G401 (cell line): ENCODE measurements at places on chromosomes 7 and 10. TPM values are rescaled to one million over a fixed set of nuclear protein-coding genes. Genes with fewer than 3 reads are reported as not detected.

- no peak for DNase-seq
Observed at GRCh38 chr10:8255301-8255700, 200.8 kb downstream of the GATA3 start.

The SVOPL gene
- total RNA-seq = not detected in 2 replicates

The GFRA1 gene
- 0.37 and 1.1 TPM in 2 replicates for total RNA-seq

- DNase-seq = no peak
Observed at GRCh38 chr7:127793582-127793981, 141.6 kb downstream of the SND1 start.

DNA sequence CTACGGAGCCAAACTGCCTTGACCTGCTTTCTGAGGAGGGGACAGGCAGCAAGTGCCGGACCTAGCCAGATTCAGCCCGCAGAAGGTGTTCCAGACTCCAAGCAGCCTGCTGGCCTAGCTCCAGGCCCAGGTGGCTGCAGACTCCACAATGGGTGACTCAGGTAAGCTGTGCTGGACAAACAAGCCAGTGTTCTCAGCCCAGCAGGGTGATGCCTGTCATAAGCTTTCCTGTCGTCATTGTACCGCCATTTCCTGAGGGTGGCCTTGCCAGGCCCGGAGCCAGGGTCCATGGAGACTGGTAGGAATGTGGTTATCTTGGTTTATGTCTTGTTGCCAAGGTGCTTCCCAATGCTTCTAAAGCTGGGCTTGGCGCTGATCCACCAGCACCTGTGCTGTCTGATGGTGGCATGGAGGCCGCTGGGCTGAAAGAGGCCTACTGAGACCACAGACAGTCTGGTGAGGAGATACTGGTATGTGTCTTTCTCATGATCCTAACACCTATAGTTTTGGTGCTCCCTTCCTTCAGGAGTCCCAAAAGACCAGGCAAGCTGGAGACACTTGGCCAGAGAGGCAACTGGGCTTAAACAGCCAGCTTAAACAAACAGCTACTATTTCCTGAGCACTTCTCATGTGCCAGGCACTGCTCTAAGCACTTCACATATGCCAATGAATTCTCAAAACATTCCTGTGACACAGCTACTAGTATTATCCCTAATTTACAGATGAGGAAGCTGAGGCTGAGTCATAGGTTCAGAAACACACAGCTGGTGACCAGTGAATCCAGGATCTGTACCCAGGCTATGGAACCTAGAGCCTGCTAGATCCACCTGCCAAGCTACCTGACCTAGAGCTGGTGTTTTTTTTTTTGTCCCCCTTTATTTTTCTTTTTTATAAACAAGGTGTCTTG, 42.0 kb downstream of the ZC3HC1 start:
- peak; percentile 85 for DNase-seq

- no peak for DNase-seq
Observed at GRCh38 chr7:10083766-10084165, 889.9 kb upstream of the PHF14 start.

GRCh38 chr7:4144811-4145510, 537.1 kb upstream of the FOXK1 start:
- no peak for DNase-seq

The OPN1SW gene
- total RNA-seq = not detected in 2 replicates

The ITIH5 gene
- 3.0 TPM in 1 of 2 replicates, not detected in the other for total RNA-seq

GRCh38 chr10:6148251-6148701, 54.5 kb upstream of the PFKFB3 start:
- DNase-seq = no peak

GRCh38 chr10:133324198-133324792, 12.4 kb downstream of the CALY start:
- peak; percentile 43 for DNase-seq

DNA sequence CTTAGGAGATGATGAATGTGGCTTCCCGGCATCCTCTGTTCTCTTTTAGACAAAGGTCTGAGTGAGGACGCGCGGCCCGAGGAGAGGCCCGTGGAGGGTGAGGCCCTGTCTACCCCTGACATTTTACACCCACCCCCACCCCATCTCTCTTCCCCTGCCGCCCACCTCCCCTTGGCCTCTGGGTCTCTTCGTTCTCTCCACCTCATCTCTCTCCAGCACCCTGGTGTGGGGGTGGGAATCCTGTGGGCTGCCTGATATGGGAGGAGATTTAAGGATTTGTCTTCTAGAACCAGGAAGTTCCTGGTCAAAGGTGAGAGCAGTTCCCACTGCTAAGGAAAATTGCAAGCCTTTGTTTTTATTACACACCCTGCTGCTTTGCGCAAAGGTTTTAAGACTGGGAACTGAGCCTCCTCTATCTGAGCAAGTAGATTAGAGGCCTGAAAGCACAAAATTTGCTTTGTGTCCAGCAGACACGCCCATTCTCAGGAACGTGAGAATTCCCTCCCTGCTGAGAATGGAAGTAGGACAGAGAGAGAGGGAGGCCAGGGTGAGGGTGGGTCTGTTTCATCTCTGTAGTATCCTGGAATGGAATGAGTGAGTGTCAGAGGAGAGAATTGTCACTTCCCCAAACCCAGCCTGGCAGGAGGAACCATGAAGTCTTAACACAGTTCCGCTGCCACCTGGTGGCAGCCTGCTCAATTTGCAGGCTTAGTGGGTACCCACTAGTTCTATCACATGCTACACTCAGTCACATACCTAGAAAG, 91.2 kb downstream of the GTF2IRD1 start:
- DNase-seq = peak; percentile 6

- DNase-seq = no peak
Observed at GRCh38 chr7:41244246-41244645, 458.6 kb downstream of the INHBA start.

DNA sequence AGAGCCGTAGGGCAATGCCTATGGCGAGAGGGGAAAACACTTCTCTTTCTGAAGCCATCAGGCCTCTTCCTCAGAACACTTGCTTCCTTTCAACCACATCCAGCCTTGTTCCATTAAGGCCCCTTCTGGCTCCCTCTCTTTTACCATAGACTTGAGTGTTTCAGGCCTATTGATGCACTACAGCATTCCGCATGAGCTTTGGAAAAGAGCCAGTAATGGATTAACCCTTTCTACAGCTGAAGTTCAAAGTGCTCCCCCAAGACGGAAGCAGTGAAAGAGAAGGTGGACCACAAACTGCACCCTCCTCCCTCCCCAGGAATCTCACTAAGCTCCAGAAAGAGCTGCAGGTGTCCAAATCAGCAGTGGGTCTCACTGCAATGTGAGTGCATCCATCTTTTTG, 102.7 kb upstream of the C7orf33 start:
- DNase-seq = no peak

DNA sequence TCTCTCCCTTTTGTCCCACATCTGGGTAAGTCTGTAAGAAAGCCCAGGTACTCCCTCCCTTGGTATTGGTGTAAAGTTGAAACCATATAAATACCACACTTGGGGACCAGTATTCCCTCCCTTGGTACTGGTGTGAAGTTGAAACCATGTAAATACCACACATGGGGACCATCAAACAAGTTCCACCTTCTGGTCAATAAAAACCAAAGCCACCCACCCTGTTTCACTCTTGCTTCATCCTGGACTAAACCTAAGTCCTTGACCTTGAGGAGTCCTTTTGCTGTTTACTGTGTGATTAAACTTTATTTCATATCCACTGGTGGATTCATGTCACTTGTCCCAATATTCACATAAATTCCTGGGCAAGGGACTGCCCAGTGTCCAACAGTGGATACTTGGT, 8.4 kb downstream of the P4HA1 start:
- DNase-seq = no peak

GRCh38 chr10:104580321-104580720, 60.8 kb upstream of the SORCS3 start:
- DNase-seq = peak; percentile 5

The C10orf62 gene
- 0.24 TPM in 1 of 2 replicates, not detected in the other for total RNA-seq

GRCh38 chr10:17418249-17418648, 36.1 kb downstream of the ST8SIA6 start:
- no peak for DNase-seq

DNA sequence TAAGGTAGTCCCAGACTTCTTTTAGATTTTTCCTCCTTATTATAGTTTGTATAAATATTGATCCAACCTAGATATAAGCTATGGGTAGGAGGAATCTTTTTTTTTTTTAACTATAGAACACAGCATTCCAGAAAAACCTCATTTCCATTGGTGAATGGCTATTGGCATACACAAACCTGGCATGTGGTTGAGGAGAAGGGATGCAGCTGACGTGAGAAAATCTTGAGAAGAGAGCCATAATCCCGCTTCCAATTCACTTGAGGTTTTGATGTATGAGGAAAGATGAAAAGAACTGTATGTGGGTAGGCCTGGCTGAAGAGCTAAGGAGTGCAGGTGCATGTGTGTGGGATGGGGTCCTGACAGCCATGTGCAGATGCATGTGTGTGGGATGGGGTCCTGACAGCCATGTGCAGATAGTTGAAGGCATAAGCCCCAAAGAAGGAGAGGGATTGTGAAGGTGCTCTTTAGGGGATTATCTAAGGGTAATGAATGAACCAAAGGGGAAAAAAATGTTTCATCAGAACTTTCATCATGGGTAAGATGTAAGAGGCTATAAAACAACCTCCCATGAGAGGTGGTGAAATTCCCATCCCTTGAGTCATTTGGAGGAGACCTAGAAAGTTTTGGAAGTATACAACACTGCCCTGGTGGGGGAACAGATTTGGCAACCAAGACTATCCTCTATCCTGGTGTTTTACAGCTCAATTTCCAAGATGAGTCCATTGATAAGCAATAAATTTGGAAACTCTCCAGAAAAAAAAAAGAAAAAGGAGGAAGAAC, 3.8 kb upstream of the PKD2L1 start:
- DNase-seq = no peak

GRCh38 chr10:70887804-70888800, at the start of gene PCBD1:
PCBD1 (minus strand) TSS chr10:70888565; CDS start chr10:70888533, 32 bp downstream.
- peak; percentile 80 for DNase-seq

GRCh38 chr7:64887756-64888508, 15.1 kb upstream of the ZNF273 start:
- DNase-seq = peak; percentile 43

- no peak for DNase-seq
Observed at GRCh38 chr10:98664329-98665042, 217.8 kb upstream of the HPS1 start.

DNA sequence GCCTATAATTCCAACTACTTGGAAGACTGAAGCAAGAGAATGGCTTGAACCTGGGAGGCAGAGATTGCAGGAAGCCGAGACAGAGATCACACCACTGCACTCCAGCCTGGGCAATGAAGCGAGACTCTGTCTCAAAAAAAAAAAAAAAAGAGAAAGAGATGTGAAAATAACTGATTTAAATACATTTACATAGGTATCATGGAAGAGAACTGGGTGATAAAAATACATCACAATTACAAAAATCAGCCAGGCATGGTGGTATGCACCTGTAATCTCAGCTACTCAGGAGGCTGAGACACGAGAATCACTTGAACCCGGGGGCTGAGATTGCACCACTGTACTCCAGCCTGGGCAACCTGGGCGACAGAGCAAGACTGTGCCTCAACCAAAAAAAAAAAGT, 19.8 kb downstream of the NANOS1 start:
- DNase-seq = no peak

GRCh38 chr7:44154703-44155102, 13.6 kb upstream of the MYL7 start:
- peak; percentile 65 for DNase-seq

- DNase-seq = no peak
Observed at GRCh38 chr10:49007129-49007528, 67.5 kb upstream of the LRRC18 start.

DNA sequence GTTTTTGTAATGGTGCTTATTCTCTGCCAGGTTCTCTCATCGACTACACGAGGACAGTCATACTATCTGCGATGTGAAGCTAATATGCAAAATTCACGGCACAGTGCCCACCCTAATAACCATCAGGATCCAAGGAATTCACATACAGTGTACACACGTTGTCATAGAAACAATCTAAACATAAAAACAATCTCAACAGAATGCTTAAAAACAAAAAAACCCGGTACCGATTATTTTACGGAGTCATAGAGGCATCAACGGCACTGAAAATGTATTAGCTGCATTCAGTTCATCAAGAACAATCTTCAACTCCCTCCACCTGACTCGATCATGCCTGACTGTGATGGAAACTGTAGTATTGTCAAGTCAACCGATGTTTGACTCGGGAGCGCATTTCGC, 628 bp downstream of the MRPS33 start:
- no peak for DNase-seq

DNA sequence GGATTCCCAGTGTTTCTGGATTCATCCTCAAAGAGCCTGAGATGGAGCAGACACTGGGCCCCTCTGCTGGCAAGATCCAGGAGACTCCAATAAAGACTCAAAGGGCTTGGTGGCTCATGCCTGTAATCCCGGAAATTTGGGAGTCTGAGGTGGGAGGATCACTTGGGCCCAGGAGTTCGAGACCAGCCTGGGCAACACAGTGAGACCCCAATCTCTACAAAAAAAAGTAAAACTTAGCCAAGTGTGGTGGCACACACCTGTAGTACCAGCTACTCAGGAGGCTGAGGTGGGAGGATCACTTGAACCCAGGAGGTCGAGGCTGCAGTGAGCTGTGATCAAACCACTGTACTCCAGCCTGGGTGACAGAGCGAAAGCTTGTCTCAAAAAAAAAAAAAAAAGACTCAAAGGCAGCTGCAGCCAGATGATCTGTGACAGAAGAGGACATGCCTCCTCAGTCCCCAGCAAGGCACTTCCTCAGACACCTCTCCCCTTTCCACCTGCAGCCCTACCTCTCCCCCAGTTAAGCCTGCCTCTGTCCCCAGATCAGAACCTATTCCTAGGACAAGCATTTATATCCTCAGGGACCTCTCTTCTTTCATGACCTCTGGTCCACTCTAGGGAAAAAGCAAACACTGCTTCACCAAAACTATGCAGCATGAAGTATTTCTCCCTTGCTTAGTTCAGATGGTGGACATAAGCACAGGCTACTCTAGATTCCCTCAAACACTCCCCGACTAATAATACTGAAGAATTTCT, 27.9 kb downstream of the PDLIM1 start:
- no peak for DNase-seq

GRCh38 chr10:122974543-122975064, 5.6 kb upstream of the PSTK start:
- DNase-seq = no peak

- no peak for DNase-seq
Observed at GRCh38 chr10:4661511-4662255, 164.3 kb upstream of the AKR1E2 start.

The ADAM12 gene
- not detected in 2 replicates for total RNA-seq

The UTF1 gene
- total RNA-seq = not detected in 2 replicates

The PALD1 gene
- 31.8 and 34.8 TPM in 2 replicates for total RNA-seq

- DNase-seq = peak; percentile 31
Observed at GRCh38 chr10:26733750-26734568, 36.5 kb downstream of the PDSS1 start.

GRCh38 chr10:91381257-91381891, 28.8 kb upstream of the HECTD2 start:
- DNase-seq = peak; percentile 3

The ITPRIP gene
- total RNA-seq = 4.8 and 6.4 TPM in 2 replicates

The WIPF3 gene
- not detected in 2 replicates for total RNA-seq
